ENCODE measurements at places on chromosomes 4 and X. TPM values are rescaled to one million over a fixed set of nuclear protein-coding genes. Genes with fewer than 3 reads are reported as not detected.

The SATL1 gene
- total RNA-seq = 0.07 TPM

GRCh38 chrX:40298572-40299479 lies 201.1 kb upstream of the BCOR start:
- DNase-seq = no peak

DNA sequence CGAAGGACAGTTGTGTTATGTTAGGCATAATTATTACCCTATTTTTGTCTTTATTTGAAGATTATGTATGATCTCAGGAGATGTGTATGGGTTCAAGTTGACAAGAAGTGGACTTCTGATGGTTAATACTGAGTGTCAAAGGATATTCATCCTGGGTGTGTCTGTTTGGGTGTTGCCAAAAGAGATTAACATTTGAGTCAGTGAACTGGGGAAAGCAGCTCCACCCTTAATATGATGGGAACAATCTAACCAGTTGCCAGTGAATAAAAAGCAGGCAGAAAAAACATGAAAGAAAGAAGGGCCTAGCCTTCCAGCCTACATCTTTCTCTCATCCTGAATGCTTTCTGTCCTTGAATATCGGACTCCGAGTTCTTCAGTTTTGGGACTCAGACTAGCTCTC lies 332.6 kb downstream of the DTHD1 start:
- DNase-seq = no peak

DNA sequence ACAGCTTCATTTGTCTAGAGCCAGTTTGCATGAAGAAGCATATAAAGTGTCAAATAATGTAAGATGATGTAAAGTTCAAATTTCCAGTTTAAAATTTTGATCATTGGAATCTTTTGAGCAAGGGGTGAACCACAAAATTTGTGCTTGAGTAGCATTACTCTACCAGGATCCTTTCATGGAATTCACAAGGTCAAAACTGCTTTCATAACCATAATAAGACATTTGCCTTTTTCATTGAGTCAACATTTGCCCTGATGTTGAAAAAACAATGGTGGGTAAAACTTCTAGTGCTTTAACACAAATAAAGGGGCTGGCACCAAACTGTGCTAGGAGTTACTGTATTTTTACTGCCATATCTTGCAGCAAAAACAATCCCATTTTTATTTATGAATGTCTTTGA lies 142.2 kb downstream of the GLRA3 start:
- no peak for DNase-seq

- DNase-seq = no peak
These were observed 115.7 kb upstream of the GPC4 start for GRCh38 chrX:133530960-133531359.

DNA sequence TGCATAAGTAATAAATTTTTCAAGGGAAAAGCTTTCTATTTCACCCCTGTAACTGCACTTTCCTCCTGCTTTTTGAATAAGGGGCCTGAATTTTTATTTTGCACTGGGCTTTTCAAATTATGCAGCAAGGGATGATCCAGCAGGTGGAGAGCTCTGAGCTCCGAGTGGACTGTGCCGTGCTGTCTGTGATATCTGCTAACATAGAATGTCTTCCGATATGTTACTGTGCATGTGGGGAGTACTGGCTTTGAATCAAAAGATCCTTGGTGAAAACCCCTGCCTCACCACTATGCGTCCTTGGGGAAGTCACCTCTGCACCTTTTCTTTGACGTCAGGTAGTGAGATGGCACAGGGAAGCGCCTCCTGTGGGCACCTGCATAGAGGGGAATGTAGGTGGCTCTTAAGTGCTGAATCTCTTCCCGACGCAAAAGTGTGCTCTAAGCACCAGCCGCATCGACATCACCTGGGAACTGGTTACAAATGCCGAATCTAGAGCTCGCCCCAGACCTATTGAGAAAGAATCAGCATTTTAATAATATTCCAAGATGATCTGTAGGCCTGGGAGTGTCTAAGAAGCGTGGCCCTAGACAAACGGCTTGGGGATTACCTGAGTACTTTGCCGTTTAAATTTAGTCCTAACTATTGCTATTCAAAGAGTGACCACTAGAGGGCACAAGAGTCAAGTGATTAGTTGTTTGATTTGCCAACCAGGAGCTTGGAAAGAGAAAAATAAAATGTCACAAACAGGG lies 19.2 kb upstream of the WFS1 start:
- no peak for DNase-seq

All from kidney epithelial cell (primary cell).